Fibroblast of the aortic adventitia (primary cell): ENCODE measurements at places on chromosomes 3 and 15.

- DNase-seq: peak; percentile 30
Measured at GRCh38 chr3:151460228-151460627, 633 bp downstream of the IGSF10 start.

DNA sequence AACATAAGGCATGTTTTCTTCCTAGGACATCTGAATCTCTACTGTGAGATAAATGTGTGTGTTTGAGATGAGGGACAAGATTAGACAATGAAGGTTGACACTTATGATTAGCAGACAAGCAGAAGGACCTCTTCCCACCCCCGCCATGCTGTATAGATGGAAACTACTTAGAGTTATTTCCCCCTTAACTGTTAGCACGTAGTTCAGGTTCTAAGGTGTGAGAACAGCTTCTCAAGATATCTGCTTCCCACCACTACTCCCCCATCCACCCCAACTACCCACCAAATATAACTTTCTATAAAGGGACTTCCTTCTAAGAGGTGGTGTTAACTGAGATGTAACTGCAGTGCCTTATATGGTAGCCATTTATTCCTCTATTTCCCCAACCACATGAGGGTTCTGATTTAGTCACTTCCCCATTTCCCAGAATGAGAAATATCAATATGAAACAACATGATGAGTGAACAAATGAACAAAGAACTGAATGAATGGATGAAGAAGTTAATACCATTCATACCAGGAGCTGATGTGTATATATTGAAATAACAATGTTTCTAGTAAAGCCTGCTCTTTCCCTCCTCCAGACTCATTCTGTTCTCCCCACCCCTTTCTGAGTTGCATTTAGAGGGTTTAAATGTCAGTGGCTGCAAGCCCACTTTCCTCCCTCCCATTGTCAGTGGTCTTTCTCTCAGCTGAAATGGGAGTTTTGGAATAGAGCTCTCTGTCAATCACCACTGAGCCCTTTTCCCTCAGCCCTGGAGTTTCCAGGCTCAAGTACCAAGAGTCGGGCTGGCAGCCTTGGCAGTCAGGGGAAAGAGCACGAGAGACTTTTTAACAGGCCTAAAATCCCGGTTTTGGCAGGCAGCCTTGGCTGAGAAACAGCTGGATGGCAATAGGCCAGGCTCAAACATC, 7.7 kb upstream of the RFTN1 start:
- peak; percentile 17 for DNase-seq

GRCh38 chr3:49518016-49518415, 36.3 kb upstream of the BSN start:
- no peak for DNase-seq

GRCh38 chr3:136954251-136954650, 3.5 kb upstream of the IL20RB start:
- no peak for DNase-seq

GRCh38 chr15:59946084-59946483, 58.0 kb upstream of the FOXB1 start:
- no peak for DNase-seq

GRCh38 chr3:73652896-73653295, 28.2 kb upstream of the PDZRN3 start:
- no peak for DNase-seq

DNA sequence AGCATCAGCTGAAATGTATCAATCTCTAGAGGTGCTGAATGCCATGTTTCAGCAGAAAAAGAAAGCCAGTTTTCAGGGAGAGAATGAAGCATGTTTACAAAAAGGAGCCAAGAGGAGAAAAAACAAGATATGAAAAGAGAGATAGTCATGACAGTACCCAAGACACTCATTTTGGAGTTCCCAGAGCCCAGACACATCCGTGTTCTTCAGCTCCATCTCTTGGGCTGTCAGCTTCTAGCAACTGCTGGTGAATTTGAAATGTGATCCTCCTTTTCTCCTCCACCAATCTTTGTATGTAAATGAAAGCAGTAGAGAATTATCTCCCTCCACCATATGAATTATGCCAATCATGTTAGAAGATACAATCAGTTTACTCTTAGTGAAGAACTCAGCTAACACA, 93.0 kb upstream of the SLC25A36 start:
- DNase-seq: no peak

- DNase-seq: peak; percentile 61
Measured at GRCh38 chr3:113495035-113495434, 19.9 kb downstream of the SPICE1 start.

- DNase-seq: peak; percentile 85
Measured at GRCh38 chr3:58577269-58577821, at the start of gene FAM107A. TSS of gene FAM107A (minus strand) at chr3:58577391. CDS start at chr3:58569860, 7,531 bp downstream.

GRCh38 chr3:168093229-168093628, 2.5 kb downstream of the GOLIM4 start:
- DNase-seq: no peak

GRCh38 chr15:75685195-75685594, 27.5 kb downstream of the CSPG4 start:
- no peak for DNase-seq

- DNase-seq: no peak
Measured at GRCh38 chr3:4645468-4645867, 152.3 kb downstream of the ITPR1 start.

DNA sequence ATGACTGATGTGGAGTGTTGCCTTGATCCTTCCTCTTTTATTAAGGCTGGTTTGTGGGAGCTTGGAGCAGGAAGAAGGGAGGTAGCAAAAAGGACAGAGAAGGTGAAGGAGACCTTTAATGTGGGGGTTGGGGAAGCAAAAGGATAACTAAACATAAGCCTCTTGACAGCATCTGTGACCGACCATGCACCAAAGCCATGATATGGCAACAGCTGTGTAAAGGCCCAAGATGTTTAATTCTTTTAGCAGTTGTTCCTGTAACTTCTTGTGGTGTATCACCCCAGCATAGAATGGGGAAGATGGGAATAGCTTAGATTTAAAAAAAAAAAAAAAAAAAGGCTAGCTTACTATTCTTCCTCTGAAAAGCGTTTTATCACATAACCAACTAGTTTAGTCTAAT, 194.7 kb downstream of the KLHL25 start:
- DNase-seq: no peak

DNA sequence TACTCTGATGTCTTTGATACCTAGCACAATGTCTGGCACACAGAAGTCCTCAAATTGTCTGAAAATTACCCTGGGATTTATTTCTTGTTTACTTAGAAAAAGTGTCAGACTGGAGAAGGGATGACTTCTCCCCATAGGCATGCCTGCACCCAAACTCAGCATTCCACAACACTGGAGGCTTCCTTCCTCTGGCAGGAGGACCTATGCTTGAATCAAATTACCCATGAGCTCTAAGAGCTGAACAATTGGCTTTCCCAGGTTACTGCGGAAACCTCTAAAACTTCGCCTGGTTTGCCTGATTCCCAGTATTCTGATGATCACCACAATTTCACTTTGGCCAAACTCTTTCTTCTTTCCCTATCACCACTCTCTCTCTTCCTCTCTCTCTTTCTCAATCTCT, 217.4 kb downstream of the DIPK2A start:
- DNase-seq: peak; percentile 6

DNA sequence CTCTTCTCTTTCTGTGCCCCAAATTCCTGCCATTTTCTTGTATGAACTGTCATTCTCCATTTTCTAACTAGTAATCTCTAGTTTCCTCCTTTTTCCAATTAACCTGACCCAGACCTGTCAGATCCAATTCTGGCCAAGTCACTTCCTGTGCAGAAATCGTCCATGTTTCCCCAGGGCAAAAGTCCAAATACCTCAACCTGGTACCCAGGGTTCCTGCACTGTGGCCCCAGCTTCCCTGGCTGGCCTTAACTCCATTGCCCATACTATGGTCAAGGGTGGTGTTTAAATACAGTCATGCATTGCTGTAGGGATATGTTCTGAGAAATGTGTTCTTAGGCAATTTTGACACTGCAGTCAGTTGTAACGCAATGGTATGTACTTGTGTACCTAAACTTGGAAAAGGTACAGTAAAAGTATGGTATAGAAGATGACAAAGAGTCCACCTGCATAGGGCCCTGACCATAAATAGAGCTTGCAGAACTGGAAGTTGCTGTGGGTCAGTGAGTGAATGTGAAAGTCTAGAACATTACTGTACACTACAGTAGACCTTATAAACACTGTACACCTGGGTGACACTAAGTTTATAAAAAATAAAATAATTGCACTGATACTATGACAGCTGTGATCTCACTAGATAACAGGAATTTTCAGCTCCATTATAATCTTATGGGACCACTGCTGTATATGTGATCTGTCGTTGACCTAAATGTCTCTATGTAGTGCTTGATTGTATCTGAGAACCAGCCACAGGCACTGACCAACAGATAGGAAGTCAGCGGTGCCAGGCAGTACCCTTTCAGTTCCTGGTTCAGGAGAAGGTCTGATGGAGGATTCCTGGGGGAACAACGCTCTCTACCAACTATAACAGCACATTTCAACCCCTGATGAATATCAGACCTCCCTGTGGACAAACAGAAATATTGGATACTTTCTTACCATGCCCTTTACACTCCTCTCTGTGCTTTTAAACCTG, 336.1 kb upstream of the PROK2 start:
- no peak for DNase-seq

DNA sequence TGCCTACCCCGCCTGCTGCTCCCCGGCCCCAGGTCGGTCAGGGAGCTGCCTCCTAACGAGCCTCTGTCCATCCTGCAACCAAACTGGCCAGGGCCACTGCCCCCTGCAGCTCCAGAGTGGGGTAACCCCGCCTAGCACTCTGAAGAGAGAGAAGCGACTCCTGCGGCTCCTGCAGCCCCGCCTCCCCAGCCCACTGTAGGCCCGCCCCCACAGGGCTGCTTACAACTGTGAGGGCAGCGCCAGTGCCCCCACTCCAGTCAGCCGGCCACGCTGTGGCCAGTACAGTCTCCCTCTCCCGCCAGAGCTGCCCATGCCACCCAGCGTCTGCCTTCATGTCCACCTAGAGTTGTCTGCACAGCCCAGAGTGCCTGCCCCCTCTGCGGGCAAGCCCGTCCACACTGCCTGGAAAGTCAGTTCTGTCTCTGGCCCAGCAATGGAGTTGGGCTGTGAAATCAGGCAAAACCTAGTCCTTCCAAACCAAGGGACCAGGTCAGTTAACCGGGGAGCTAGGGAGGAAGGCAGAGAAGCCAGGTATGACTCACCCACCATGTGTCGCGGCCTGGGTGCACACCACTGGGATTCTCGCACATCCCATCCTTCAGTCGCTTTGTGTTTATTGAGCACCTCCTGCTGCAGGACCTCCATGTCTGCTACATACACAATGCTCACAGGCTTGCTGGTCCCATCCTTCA, 2.4 kb downstream of the UCN2 start:
- peak; percentile 35 for DNase-seq

- peak; percentile 81 for DNase-seq
Measured at GRCh38 chr15:100350434-100351226, 8.9 kb upstream of the ADAMTS17 start.

GRCh38 chr15:70833861-70834765, 19.8 kb downstream of the LARP6 start:
- DNase-seq: peak; percentile 91

GRCh38 chr15:88651971-88652370, 13.2 kb downstream of the ISG20 start:
- no peak for DNase-seq

GRCh38 chr3:88921986-88922385, 185.4 kb upstream of the EPHA3 start:
- no peak for DNase-seq

DNA sequence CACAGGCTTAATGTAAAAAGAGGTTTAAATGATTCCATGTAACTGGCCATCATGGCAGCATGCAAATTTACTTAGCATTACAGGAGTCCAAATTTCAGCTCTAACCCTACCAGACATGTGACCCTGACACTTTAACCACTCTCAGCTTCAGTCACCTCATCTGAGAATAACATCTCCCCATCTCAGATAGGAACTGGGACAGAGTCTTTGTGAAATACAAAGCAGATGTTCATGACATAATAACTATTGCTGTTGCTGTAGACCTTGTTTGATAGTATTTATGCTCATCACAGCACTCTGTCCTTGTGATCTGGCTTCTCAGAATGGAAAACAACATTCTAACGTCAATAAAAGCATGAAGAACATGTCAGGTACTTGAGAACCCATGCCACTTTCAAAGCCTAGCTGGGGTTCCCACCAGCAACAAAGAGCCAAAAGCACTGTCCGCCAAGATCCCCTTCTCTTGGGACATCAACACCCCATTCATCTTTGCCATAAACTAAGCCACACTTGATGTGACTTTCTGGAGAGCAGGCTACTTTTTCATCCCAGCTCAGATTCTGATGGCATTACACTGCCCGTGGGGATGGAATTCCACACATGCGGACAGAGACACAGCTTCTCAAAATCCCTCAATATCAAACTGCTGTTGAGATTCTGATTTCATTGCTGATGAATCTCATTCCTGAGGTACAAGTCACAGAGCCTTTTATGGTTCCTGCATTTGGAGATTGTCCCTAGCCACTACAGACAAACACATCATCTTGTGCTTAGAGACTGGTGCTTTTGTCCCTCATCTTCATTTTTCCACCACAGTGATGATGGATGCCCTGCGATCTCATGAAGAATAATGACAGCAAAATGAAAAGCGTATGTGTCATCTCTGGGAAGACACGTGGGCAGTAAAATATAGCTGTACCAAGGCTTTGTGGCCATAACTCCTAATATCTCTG, 202.7 kb downstream of the TNIK start:
- no peak for DNase-seq

DNA sequence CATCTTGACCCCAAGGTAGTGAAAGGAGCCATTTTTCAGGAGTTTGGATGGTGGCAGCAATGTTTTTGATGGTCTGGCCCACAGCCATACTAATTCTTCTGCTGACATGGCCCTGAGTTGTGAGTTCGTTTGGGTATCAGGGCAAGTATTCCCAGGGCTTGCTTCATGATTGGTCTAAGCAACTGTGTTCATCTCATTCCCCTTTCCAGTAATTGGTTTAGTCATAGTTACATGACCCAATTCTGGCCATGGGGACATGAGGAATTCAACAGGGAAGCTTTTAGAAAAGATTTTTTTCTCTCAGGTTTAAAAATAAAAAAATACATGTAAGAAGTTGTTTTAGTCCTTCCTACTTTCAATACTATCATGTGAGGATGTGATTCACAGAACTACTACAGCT, 150.5 kb upstream of the NPHP3 start:
- DNase-seq: no peak

DNA sequence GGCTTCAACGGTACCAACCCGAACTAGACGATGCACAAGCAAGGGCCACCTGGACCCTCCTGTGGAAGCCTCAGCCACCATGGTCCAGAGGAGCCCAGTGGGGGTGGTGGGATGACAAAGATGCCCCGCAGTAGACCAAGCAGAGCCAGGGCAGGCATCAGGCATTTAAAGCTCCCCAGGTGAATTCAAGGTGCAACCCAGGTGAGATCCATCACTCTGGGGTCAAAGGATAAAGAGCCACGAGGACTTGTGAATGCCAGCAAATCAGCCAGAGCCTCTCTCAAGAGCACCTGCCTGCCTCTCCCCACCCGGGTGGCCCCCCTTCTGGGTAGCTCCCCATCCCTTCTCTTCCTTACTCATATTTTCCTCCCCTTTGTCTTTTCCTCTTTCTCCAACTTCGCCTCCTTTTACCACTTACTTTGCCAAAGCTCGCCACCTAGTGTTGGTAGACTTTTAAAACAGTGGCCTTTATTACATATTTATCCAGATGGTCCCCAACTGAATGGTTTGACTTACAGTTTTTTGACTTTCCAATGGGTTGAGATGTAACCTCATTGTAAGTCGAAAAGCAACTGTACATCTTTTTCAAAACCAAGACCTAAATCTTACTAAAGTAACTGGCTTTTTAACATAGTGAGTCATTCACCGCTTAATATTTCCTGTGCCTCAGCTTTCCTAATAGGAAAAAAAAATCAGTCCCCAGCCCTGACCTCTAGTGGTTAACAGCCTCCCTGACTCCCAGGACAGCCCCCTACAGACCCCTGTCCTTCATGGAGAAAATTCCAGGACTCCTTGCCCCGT, 18.8 kb downstream of the PLA2G4F start:
- DNase-seq: peak; percentile 67
